ENCODE measurements at places on chromosomes 11 and 22.

DNA sequence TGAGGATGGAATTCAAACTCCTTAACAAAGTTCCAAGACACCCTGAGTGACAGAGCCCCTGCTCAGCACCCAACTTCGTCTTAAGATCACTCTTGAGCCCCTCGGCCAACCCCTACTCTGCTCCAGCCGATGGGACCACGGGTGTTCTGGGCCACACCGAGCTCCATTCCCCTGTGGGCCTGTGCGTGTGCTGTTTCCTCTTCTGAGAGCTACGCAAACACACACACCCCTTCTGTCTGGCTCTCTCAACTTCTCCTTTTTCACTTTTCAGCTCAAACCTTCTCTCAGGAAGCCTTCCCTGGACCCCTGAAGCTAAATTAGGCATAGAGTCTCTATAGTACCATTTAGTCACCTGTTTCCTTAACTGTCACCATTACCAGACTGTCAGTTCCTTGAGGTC is 37.5 kb upstream of the NNMT start:
- no peak for DNase-seq

DNA sequence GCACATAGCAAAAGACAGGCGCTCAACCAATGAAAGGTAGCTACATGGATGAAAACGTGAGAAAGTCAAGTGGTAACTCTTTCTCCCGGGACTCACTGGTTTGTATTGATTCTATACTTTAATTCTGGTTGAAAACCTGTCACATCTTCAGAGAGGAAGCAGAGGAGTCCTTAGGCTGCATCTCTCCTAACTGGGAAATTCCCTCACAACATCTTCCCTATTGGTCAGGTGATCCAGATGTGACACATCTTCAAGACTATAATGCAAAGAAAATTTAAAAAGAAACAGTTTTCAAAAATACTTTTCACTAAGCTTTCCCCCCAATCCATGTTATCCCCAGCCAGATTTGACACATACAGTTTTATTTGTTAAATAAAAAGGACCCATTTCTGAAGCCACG is 62.7 kb upstream of the RCN1 start:
- no peak for DNase-seq

GRCh38 chr11:7060868-7061267 is 27.9 kb upstream of the RBMXL2 start:
- no peak for DNase-seq

- no peak for DNase-seq
Measured at GRCh38 chr11:83219095-83219494, 25.6 kb downstream of the ANKRD42 start.

DNA sequence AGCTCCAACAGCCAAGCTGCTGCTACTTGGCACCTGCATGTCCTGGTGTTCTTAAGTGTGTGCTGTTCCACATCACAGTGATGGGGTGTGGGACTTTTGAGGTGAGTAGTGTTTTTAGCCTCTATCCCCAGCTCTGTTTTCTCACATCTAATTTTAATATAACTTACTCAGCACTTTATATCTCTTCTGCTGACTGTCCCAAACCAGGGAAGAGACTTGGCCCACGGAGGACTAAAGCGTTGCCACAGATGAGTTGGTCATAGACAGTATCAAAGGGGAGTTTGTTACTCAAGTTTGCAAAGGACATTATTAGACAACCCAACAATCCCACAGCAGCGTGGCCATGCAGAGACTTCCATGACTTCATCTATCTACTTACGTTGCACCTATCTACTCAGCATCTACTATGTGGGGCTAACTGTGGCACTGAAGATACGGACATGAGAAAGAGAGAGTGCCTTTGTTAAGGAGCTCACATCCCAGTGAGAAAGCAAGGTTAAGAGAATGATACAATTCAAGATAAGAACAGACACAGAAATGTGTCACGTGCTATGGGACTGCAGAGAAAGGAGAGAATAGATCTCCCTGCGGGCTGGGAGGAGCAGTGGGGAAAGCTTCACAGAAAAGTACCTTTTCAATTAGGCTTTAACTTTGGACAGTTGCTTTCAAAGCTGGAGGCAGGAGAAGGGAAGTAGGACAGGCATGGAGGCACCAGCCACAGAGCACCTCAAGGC is 82.4 kb downstream of the ME3 start:
- DNase-seq = no peak
